HTR-8/SVneo (cell line): ENCODE measurements at places on chromosomes 6 and 20.

DNA sequence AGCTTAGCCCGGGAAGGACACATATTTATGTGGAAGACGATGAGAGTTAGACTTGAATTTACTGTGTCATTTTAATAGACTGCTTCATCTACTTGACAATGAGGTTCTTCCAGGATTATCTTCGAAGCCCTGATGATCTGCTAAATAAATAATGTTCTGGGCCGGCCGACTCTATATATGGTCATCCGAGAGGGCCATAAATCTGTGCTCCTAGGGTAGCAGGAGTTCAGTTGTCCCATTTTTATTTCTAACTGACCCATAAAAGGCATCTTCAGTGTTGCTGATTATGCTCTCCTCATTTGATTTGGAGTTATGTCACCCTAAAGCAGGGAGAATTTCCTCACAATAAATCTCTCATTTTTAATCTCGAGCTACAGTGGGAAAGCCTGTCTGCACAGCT, 217.1 kb downstream of the SLC24A3 start:
- DNase-seq, result no peak

DNA sequence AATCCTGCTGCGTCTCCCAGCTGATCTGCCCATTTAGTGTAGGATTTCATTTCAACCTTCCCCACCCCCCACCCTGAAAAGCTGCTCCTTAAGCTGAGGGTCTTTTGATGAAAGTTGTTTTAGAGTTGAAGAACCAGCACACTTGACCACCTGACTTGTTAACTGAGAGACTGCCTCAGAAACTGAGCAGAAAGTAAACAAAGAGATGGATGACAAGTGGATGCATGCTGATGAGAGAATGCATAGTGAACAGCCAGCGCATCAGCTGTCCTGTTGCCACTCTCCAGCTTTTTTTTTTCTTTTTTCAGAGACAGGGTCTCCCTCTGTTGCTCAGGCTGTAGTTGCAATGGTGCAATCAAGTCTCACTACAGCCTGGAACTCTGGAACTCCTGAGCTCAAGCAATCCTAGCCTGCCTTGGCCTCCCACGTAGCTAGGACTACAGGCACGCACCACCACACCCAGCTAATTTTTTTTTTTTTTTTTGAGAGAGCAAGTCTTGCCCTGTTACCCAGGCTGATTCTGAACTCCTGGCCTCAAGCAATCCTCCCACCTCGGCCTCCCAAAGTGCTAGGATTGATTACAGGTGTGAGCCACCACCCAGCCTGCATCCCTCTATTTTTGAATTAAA, 9.5 kb downstream of the RPL10A start:
- DNase-seq, result no peak

DNA sequence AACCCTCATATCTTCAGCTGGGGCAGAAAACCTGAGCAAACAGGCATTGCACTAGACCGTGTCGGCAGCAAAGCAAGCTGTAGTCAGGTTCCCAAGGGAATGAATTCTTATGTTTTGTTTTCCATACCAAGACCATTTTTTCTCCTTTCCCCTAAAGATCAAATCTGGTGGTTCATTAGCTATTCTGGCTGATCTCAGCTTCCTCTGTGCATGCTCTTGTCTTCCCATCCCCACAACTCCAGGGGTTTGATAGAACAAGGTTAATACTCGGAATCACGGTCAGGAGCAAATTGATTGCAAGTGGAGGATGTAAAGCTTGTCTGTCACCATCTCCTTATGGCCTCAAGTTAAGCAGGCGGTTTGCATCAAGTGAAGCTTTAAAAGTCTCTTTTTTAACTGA, 778.8 kb downstream of the KIF16B start:
- DNase-seq, result no peak

DNA sequence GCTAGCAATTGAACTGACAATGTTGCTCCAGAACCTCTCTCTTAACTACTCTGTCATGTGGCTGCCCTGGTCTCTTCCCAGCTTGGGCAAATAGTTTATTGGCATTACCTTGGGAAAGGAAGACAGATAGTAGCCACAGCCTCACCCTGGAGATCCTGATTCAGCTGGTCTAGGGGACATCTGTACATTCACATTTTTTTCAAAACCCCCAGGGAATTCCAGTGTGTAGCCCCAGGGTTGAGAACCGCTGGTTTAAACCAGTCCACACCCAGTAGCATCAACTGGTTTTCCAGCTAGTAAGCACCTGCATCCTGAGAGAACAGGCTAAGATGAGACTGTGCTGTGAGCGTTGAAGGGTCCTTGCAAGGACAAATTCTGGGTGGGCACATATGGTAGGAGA, 9.6 kb downstream of the SCUBE3 start:
- DNase-seq, result no peak

GRCh38 chr6:123635144-123635543, 1.6 kb downstream of the TRDN start:
- DNase-seq, result no peak

DNA sequence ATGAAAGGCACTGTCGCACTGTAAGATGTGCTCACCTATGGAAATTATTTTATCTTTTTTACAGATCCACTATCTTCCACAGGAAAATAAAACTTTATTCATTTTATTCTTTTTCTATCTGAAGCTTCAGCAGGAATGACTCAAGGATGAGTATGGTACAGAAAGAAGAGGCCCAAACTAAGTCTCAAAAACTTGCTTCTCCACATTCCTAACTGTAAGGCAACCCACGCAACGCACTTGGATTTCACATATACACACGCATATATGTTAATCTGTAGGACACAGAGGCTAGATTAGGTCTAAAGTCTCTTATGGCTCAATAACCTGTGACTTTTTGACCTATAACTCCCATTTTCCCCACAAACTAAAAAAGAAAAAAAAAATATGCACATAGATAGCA, 81.9 kb downstream of the RALGAPA2 start:
- DNase-seq, result no peak

- no peak for DNase-seq
Observed at GRCh38 chr6:5846889-5847288, 159.8 kb downstream of the NRN1 start.

DNA sequence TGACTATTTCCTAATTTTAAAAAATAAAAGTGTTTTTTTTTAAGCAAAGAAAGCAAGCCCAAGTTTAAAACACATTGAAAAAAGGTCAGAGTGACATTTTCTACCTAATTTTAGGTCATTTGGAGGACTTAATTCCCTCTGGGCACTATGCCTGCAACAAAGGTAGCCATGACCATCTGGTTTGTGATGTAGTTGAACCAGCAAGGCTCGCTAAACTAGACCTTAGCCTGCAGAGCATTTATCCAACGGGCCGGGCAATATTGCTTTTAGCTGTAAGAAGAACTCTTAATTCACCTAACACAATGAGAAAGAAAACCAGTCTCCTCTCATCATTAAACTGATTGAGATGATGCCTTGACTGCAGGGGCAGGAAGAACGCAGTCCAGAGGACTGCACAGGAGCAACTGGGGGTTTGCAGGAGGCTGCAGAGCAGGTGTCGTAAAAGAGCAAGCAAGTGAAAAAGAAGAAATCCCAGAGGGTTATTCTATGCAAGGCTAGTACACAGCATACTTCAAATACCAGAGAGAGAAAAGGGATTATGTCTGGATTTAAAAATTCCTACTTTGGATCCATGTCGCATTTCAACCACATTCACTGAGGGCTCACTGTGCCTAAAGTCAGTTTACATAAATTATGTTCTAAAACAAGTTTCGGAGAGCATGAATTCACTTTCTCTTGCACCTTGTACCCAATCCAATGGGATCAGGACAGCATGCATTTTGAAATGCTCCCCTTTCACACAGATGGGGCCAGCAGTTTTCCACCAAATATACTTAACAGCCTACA, 12.8 kb downstream of the TRAF3IP2 start:
- no peak for DNase-seq

DNA sequence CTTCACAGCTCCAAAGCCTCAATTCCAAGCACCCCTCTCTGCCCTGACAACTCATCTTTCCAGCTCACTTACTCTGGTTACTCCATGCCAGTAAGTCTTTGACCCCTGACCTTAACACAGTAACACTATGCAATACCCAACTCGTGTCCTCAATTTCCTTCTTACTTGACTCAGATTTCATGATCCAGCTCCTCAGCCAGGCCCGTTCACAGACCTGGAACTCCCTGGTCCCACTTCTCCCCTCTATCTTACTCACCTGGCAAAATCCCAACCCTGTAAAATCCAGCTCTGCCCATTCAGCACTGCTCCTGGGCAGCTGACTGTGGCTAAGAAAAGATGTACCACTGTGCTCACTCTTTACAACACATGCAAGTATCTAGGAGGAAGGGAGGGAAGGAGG, 7.9 kb downstream of the GNL1 start:
- DNase-seq, result no peak

DNA sequence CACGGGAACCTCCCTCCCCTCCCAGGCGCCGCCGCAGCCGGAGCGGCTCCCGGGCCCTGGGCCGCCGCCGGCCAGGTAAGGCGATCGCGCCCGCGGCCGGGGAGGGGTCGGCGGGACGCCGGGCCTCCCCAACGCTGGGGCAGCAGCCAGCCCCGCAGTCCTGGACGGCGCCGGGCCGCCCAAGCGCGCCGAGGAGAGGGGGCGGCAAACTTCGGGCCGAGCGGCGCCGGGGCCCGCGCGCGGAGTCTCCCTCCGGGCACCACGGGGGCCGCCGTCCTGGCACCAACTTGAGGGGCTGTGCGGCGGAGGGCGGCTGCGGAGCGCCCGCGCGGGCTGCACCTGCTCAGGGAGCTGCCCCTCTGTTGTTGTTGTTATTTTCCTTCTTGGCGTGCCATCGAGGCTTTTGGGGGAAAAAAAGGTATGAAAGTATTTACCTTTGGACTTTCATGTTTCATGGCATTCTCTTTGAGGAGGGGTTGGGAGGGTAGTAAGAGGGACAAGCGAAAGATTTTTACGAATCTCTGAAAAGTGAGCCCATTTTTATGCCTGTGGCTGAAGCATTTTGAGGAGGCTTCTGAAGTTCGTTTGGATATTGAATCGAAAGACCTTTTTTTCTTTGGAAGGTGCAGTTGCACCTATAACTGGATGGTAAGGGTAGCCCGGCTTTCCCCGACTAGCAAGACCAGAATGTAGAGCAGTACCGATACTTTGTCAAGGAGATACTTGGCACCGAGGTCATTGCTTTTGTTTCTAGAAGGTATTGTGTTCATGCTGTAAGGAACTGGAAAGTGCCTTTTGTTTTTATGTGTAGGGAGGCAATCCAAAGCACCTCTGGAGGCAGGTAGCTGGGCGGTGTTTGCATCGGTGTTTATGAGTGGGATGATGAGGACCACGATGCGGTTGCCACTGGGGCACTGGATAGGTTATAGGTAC, at the start of gene RNF182:
RNF182 (plus strand) TSS at position 4 of the 933 bp plus-strand sequence. CDS start 52,168 bp downstream, outside the sequence.
- DNase-seq, result no peak

DNA sequence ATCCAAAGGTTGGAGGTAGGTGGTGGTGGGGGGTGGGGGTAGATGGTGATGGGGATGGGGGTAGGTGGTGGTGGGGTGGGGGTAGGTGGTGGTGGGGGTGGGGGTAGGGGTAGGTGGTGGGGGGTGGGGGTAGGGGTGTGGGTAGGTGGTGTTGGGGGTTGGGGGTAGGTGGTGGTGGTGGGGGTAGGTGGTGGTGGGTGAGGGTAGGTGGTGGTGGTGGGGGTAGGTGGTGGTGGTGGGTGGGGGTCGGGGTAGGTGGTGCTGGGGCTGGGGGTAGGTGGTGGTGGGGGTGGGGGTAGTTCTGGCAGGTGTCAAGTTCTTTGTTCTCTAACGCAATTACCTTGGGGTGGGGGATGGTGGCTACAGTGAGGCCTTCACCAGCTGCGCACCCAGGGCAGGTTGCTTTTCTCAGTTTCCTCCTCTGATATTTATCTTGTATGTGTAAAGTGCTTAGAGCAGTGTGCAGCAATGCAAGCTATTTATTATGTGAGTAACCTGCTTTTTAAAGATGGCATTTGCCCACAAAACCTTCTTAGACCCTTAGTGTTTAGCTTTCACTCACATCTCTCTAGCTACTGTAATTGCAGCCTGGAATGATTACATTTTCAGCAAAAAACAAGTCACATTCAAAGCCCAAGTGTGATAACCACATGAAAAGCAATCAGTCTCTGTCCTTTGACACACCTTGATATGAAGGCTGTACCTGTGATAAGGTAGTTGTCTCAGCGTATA, 8.2 kb upstream of the CCDC167 start:
- no peak for DNase-seq

- DNase-seq, result no peak
Observed at GRCh38 chr6:155274106-155274505, 10.3 kb downstream of the CLDN20 start.

- DNase-seq, result no peak
Observed at GRCh38 chr6:168469521-168469920, 28.5 kb downstream of the SMOC2 start.

GRCh38 chr20:23164176-23164601, 78.1 kb upstream of the CD93 start:
- no peak for DNase-seq

DNA sequence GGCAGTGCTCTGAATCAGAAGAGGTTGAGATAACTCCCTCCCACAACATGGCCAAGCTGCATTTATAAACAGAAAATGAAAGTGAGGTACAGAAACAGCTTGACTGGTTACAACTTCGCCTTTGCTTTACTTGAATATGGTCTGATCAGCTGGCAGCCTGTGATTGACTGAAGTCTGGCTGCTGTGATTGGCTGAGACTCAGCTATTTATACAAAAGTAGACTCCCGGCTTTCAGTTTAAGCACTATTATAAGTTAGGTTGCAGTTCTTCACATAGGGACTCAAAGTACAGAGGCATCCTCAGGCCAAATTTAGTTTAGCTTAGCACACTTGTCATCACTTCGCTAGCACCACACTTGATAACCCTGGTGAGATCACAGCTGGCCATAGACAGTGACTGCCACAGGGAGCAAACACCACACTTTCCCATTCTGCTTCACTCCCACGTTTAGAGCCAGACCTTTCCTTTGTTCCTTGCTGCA, 362.6 kb downstream of the EPM2A start:
- peak; percentile 7 for DNase-seq

- DNase-seq, result no peak
Observed at GRCh38 chr6:126439040-126439439, 99.1 kb downstream of the CENPW start.

DNA sequence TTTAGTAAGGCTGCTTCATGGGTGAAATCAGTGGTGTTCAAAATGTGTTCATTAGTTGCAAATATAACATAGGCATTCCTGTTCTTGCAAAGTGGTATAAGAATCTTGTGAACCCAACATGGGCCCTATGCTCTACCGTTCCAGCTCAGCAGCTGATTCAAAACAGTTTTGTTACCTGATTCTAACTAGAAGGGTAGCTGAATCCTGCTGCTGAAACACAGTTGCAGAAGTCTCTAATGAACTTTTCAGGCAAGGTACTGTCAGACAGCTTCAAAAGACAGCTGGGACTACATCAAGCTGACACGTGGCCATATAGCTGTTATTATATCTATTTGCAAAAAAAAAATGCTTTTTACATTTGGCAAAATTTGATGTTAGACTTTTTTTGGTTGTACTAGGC, 22.7 kb downstream of the THEMIS start:
- no peak for DNase-seq

GRCh38 chr6:135004399-135004798, 50.2 kb downstream of the HBS1L start:
- DNase-seq, result no peak

- peak; percentile 23 for DNase-seq
Observed at GRCh38 chr6:11194356-11195218, 37.9 kb downstream of the NEDD9 start.
